Gastrocnemius medialis (tissue), 4 donors: ENCODE measurements at places on chromosomes 1 and 21.

- DNase-seq: peak; percentile 43
- no peaks in the 10 kb centered on the region for H3K36me3 ChIP-seq
- peak overlapping the region; percentile 76 for H3K27ac ChIP-seq
- no peak overlapping the region for H3K4me3 ChIP-seq
- H3K4me1 ChIP-seq: peaks cover 25% of the 10 kb centered on the region
These were observed 13.7 kb upstream of the TENT5C start for GRCh38 chr1:117592155-117592554.

DNA sequence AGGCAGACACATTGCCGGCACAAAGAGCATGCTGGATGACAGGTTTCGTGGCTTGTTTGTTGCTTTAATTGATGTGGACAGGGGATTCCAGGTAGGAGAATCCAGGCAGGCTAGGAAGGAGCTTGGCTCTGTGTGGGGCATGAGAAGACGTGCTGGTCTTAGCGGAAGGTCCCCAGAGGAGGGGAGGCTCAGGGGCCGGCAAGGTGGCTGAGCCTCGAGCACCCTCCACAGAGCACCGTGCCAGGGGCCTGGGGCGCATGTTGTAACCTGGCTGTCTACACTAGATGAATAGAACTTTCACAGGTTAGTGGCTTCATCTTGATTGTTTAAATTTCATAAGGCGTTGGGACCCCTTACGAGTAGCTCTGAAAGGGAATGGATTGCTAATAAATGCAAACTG lies 223.1 kb downstream of the CAMTA1 start:
- H3K4me1 ChIP-seq: peaks cover 22% of the 10 kb centered on the region
- H3K27me3 ChIP-seq: no peaks in the 10 kb centered on the region
- no peaks in the 10 kb centered on the region for H3K36me3 ChIP-seq

DNA sequence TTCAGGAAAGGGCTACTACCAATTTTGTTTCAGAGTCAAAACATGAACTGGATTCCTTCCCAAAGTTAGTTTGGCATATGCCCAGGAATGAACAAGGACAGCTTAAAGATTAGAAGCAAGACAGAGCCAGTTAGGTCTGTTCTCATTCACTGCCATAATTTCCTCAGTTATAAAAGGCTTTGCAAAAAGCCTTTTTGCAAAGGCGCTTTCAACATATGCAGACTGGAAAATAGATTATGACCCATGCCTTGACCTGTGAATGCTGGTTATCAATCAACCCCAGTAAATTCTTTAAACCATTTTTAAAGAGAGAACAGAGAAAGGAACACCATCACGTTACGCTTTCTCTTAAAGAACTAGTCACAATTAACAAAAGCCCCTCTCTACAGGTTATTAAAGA lies 1.7 kb upstream of the FRRS1 start:
- H3K27ac ChIP-seq: no peak overlapping the region
- no peaks in the 10 kb centered on the region for H3K27me3 ChIP-seq
- H3K4me1 ChIP-seq: peaks cover 4% of the 10 kb centered on the region
- no peak for DNase-seq
- H3K36me3 ChIP-seq: no peaks in the 10 kb centered on the region
- H3K4me3 ChIP-seq: no peak overlapping the region

DNA sequence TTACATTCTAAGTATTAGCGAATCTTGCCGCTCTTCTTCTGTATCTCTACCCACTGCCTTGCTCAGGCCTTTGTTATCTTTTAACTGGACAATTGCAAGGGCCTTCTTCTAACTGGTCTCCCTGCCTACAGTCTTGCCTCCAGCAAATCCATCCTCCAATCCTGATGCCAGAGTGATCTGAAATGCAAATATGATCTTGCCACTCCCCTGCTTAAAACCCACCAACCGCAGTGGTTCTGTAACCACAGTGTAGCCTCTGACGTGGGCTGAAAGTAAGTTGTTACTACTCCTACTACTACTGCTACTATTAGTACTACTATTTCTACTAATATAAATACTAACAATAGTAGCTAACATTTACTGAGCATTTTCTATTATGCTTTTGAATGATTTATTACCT lies 12.4 kb downstream of the MOV10 start:
- DNase-seq: no peak
- H3K36me3 ChIP-seq: no peaks in the 10 kb centered on the region
- H3K27ac ChIP-seq: no peak overlapping the region
- H3K4me3 ChIP-seq: no peak overlapping the region

DNA sequence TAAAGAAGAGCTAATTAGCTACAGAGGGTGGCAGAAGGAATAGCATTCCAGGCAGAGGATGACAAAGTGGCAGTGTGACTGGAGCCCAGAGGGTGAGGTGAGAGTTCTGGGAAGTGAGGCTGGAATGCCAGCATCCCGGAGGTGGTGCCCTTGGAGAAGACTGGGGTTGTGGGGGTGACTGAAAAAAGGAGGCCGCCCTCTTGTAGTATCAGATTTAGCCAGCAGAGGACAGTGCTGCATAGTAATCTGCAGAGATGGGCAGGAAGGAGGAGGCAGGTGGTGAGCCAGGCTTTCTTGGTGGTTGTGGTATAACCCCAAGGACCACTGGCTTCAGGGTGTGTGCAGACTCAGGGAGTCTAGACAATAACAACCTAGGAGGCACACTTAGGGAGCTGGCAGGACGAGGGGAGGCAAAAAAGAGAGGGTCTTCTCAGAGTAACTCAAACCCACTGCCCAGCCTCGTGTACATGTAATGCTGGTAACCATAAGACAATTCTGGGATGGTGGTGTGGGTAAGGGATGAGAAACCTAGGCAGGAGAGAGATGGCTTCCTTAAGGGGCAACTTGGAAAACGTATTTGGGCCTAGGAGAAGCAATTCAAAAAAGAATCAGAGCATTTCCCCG lies 30.5 kb downstream of the MROH7 start:
- H3K4me3 ChIP-seq: no peak overlapping the region
- DNase-seq: no peak
- H3K27ac ChIP-seq: no peak overlapping the region
- no peaks in the 10 kb centered on the region for H3K36me3 ChIP-seq
- no peaks in the 10 kb centered on the region for H3K4me1 ChIP-seq
- H3K27me3 ChIP-seq: no peaks in the 10 kb centered on the region

- H3K27me3 ChIP-seq: no peaks in the 10 kb centered on the region
- H3K4me1 ChIP-seq: peaks cover 30% of the 10 kb centered on the region
- no peak for DNase-seq
- no peak overlapping the region for H3K4me3 ChIP-seq
These were observed 52.5 kb downstream of the ETS2 start for GRCh38 chr21:38858026-38858811.

- H3K36me3 ChIP-seq: no peaks in the 10 kb centered on the region
- no peaks in the 10 kb centered on the region for H3K27me3 ChIP-seq
- no peak overlapping the region for H3K27ac ChIP-seq
- H3K4me1 ChIP-seq: peaks cover 3% of the 10 kb centered on the region
- H3K4me3 ChIP-seq: no peak overlapping the region
- DNase-seq: no peak
These were observed 35.3 kb upstream of the TENT5B start for GRCh38 chr1:27047914-27048313.

DNA sequence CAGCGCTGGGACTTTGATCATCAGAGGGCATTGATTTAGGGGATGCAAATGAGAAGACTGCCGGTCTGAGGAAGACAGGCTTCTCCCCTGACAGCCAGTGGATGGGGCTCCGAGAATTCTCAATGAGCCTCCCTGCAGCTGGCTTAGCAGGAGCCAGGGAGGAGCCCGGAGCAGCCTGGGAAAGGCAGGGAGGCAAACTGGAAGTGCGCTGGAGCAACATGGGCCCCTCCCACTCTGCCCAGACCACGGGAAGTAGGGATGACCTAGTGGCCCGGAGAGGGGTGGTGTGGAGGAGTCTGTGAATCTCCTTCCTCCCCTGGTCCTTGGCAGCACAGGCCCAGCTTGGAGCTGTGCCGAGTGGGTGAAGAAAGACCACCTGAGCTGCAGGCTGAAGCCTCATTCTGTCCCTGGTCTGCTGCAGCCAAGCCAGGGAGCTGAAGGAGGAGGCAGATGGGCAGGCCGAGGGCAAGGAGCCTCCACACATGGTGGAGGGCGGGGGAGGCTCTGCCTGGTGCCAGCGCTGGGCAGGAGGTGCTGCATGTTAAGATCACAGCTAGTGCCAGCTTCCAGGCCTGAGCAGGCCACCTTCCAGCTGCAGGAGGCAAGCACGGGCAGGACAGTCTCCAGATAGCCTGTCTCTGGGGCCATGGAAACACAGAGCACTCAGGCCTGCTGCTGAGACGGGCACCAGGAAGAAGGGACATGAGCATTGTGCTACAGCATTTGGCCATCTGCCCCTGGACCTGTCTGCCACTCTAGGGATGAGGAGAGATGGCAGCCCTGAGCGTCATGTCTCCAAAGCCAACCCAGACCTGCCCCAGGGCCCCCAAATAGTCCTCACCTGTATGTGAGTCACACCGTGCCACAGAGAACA lies 12.2 kb upstream of the CLSTN1 start:
- no peak overlapping the region for H3K4me3 ChIP-seq
- no peak for DNase-seq
- H3K27ac ChIP-seq: no peak overlapping the region
- peaks cover 16% of the 10 kb centered on the region for H3K4me1 ChIP-seq
- no peaks in the 10 kb centered on the region for H3K36me3 ChIP-seq

- no peak overlapping the region for H3K4me3 ChIP-seq
- H3K27me3 ChIP-seq: no peaks in the 10 kb centered on the region
- H3K36me3 ChIP-seq: no peaks in the 10 kb centered on the region
- no peak overlapping the region for H3K27ac ChIP-seq
- DNase-seq: no peak
These were observed 47.8 kb downstream of the WNT9A start for GRCh38 chr1:227899820-227900449.

DNA sequence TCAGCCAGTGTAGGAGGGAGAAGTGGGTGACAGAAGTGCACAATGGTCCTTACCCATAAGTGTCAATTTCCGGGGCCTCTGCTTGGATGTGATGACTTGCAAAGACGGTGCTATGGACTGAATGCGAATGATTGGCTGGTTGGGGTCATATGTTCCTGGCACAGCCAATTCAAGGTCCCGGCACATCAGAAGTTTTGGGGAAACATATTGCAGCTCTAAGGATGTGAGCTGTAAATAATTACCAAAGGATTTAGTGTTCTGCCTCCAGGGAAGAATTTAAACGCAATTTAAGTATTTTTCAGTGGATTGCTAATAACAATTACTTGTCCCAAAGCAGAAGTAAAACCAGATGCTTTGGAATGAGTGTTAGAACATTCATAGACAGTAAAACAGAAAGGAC lies 26.9 kb upstream of the EXOSC10 start:
- H3K27ac ChIP-seq: no peak overlapping the region
- H3K4me3 ChIP-seq: no peak overlapping the region
- peaks cover 91% of the 10 kb centered on the region for H3K36me3 ChIP-seq
- no peaks in the 10 kb centered on the region for H3K27me3 ChIP-seq
- H3K4me1 ChIP-seq: no peaks in the 10 kb centered on the region

GRCh38 chr1:160747717-160748116 lies 8.7 kb downstream of the SLAMF7 start:
- H3K4me1 ChIP-seq: no peaks in the 10 kb centered on the region
- no peaks in the 10 kb centered on the region for H3K27me3 ChIP-seq
- no peaks in the 10 kb centered on the region for H3K36me3 ChIP-seq

GRCh38 chr1:111739925-111740765 lies 950 bp upstream of the INKA2 start:
- H3K36me3 ChIP-seq: no peaks in the 10 kb centered on the region
- H3K27ac ChIP-seq: peak overlapping the region; percentile 96
- H3K4me3 ChIP-seq: peak overlapping the region; percentile 68
- peaks cover 30% of the 10 kb centered on the region for H3K4me1 ChIP-seq

GRCh38 chr1:69587391-69587790 lies 19.7 kb downstream of the LRRC7 start:
- peaks cover 5% of the 10 kb centered on the region for H3K4me1 ChIP-seq
- H3K27me3 ChIP-seq: no peaks in the 10 kb centered on the region
- no peak overlapping the region for H3K4me3 ChIP-seq
- H3K27ac ChIP-seq: peak overlapping the region; percentile 28

DNA sequence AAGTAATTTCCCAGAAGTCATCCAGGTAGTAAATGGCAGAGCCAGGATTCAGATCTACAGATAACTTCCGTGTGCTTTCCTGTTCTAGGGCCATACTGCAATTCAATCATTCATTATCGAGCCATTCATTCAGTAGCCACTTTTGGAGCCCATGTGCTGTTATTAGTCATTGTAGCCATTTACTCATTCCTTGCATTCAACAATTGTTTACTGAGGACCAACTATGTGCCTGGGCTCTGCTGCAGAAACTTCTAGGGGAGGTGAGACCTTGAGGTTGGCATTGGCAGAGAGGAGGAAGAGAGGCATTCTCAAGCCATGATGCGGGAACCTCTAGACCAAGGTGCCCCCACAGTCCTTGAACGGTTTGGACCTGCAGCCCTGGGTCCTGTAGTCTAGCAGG lies 27.9 kb downstream of the EPHB2 start:
- DNase-seq: no peak
- no peak overlapping the region for H3K27ac ChIP-seq
- no peaks in the 10 kb centered on the region for H3K36me3 ChIP-seq
- H3K4me1 ChIP-seq: no peaks in the 10 kb centered on the region

GRCh38 chr1:36109041-36109679 lies 15.9 kb downstream of the COL8A2 start:
- no peak overlapping the region for H3K4me3 ChIP-seq
- H3K4me1 ChIP-seq: no peaks in the 10 kb centered on the region
- no peaks in the 10 kb centered on the region for H3K36me3 ChIP-seq
- H3K27me3 ChIP-seq: no peaks in the 10 kb centered on the region
- H3K27ac ChIP-seq: no peak overlapping the region

DNA sequence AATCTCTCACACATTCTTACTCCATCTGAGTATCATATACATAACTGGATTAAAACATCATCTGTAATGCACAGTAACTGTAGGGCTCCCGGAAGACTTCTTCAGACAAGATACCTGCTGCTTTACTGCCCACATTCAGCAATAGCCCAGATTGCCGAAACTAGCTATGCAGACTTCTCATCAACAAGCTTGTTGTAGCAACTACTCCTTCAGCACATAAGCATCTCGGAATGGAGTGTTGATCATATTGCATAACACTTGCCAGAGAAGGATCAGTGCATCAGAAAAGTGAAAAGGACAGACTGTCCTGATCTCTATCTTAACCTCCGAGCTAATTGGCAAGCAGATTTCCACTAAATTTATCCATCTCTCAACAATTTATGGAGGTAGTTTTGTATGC lies 354.6 kb upstream of the C1orf87 start:
- no peak for DNase-seq
- no peaks in the 10 kb centered on the region for H3K27me3 ChIP-seq
- H3K27ac ChIP-seq: no peak overlapping the region
- no peak overlapping the region for H3K4me3 ChIP-seq
- H3K36me3 ChIP-seq: no peaks in the 10 kb centered on the region
